ENCODE measurements at places on chromosomes 3 and 15.

- DNase-seq: no peak
Measured at GRCh38 chr3:134330883-134331810, 43.1 kb downstream of the AMOTL2 start.

DNA sequence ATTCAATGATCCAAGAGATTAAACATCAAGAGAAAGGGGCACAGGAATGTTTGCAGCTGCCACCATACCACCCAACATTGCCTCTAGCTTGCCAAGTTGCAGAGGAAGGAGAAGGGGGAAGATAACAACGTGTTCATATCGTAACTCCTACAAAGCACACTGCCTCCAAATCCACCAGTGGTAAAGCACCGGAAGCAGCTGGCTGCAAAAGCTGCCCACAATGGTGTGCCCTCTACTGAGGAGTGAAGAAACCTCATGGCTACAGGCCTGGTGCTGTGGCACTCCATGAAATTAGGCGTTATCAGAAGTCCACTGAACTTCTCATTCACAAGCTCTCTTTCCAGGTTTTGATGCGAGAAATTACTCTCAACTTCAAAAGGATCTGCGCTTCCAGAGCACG is 263.9 kb upstream of the STT3B start:
- peak; percentile 44 for DNase-seq

- DNase-seq: no peak
Measured at GRCh38 chr3:56930706-56931105, 129.0 kb upstream of the ARHGEF3 start.

- no peak for DNase-seq
Measured at GRCh38 chr15:92165001-92165346, 228.7 kb upstream of the ST8SIA2 start.

DNA sequence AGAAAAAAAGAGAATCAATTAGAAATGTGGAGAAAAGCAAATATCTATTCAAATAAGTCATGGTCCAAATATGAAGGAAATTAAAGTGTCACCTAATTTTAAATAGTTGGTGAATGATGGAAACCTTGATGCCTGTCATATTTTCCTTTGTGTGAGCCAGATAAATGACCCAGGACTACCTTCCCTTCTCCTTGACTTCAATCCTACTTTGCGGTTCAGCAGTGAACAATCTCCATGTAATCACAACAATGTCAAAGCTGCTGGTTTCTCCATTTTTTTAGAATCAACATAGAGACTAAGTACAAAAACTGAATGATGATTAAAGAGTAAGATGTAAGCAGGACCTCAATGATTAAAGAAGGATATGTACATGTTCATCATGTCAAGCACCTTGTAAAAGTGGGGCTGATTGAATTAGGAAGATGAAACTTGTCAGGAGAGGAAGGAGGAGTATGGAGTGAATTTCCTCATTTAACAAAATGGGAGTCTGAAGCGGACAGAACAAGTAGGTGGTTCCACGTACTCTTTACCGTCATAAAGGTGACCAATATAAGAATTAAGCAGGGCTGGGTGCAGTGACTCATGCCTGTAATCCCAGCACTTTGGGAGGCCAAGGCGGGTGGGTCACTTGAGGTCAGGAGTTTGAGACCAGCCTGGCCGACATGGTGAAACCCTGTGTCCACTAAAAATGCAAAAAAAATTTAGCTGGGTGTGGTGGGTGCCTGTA is 43.1 kb downstream of the TRPM1 start:
- DNase-seq: no peak

DNA sequence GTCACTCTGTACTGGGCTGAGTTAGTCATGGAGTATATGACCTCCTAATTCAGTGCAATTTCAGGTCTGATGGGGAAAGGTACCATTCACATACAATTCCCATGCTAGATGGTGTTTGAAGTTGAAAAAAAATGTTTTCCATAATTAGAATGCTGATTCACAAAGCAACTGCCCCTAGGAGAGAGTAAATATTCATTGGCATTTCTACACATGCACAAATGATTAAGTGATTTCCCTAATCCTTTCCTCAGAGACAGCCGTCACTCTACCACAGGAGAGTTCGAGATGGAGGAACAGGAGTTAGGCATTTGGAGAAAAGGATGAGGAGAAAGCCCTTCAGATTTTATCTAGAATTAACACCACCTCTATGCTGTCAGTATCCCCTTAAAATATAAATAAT is 32.5 kb downstream of the GADL1 start:
- no peak for DNase-seq

DNA sequence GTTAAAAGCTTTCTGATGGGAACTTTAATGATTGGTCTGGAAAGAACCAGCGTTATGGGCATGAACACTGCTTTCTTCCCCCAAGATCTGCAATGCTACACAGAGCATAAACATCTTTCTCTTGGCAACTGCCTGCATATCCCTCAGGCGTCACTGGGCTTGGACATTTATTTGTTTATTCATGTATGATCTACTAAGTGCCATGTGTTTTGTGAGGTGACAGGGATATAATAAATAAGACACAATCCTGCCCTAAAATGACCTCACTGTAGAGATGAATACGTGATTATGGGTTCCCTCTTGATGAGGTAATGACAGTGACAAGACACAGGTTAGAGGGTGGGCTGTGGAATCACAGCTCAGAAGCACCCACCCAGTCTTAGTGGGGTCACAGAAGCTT is 485.3 kb downstream of the PDCD6IP start:
- DNase-seq: no peak

GRCh38 chr3:197353001-197353866 is 54.8 kb upstream of the DLG1 start:
- no peak for DNase-seq

DNA sequence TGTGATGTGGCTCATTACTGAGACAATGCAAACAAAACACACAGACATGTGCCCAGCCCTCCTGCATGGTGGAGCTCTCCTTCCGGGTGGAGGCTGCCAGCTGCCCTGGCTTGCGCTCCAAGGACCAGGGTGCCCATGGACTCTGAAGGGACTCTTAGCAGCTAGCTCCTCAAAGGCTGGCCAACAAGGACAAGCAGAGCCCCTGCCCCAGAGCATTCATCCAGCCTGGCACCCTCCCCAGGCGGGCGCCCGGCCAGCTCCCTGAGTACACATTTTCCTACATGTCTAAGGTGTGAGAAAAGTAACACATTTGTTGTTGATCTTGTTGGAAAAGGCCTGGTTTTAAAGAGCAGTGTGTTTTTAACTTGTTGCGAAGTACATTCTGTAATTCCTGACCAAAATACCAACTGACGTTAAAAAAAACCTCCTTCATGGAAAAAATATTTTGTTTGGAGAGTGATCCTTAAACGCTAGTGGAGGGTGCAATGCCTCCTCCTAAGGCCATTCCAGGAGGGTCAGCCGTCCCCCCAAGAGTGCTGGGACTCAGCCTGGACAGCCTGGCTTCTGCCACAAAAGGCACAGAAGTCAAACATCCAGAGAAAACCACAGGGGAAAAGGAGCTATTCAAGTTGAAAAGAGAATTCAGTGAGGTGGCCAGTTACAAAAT is 86.9 kb downstream of the KLF15 start:
- DNase-seq: no peak

GRCh38 chr3:29568355-29568754 is 287.5 kb downstream of the RBMS3 start:
- no peak for DNase-seq

DNA sequence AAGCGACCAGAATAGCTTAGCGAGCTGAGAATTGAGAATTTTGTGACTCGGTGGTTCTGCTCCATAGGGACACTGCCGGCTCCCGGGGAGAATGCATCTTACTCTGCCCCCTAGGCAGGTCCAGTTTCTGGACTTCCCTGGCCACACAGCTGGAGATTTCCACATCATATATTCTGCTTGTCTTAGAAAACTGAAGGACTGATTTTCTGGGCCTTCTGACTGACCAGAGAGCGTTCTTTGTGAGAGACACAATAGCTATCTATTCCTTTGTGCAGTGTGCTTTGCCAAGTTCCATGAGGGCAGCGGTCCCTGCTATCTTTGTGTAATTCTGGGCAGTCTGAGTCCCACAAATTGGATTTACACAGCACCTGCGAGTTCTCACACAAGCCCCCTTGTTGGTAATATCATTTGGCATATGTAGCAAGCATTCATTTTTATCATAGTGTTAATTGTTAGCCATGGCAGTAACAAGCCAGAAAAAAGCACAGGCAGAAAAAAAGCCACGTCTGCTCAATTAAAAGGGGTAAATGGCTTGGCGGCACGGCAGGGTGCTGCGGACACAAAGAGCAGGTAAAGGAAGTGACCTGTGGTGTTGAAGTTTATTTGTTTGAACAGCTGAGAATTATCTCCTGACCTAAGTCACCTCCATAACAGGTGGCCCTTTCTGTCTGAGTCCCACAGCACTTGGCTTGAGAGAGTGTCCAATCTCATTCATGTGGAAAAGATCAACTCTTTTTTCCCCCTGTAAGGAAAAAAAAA is 688.7 kb downstream of the TUSC7 start:
- DNase-seq: no peak

Data from CD4-positive, CD25-positive, alpha-beta regulatory T cell (primary cell).